ENCODE measurements at places on chromosomes 4 and X.
A peak's percentile ranks its signal among the peaks of the same experiment; 100 is the strongest.

- DNase-seq: no peak
Measured at GRCh38 chrX:109920325-109920724, 82.6 kb upstream of the TMEM164 start.

DNA sequence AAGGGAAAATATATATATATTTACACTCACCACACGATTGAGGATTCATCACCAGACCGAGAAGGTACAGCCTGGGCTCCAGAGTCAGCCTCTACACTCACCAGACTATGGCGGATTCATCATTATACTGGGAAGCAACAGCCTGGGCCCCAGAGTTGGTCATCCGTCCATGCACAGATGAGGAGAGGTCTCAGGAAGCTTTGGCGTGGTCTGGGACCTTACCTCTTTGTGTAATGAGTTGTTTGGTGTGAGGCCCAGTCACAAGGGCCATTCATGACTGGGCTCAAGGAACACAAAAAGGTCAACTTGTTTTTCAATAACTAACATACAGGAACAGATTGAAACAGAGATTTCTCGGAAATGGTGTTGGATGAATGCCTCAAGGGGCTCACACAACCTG is 926.1 kb downstream of the FAM133A start:
- DNase-seq: no peak

DNA sequence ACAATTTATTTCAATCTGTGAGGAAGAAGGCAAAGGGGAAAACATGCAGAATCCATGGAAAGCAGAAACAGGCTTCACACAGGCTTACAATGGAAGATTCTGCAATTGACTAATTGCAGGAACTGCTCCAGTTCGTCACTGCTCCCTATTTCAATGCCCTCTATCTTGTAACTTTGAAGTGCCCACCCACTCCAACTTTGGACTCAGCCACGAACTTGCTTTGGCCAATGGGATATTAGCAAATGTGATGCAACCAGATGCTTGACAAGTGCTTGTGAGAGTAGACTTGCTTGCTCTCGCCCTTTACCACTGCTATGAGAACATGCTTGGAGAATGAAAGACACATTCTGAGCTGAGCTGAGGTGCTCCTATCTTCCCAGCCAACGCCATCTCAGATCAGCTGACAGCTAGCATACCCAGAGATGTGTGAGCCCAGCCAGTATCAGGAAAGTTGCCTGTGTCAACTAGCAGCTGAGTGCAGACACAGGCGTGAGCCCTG is 105.7 kb upstream of the PTCHD1 start:
- DNase-seq: no peak

GRCh38 chrX:40975951-40976350 is 109.3 kb upstream of the USP9X start:
- DNase-seq: no peak

- DNase-seq: no peak
Measured at GRCh38 chrX:107298276-107298675, 91.9 kb downstream of the DNAAF6 start.

DNA sequence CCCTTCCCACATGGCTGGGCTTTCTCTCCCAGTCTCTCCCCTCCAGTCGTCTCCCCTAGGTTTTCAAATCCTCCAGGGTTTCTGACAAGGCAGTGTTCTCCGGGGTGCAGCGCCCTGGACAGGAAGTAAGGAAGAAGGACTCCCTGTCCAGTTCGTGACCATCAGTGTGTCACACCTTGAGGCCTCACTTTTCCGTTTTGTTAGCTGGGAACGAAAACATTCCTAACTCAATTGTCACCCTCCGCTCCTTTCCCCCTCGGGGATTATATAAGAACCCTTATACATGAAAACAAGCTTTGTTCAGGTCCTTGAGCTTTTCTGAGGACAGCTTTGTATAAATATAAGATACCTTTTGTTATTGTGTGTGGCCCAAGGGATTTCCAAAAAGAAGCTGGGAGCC is 92.1 kb downstream of the KDR start:
- DNase-seq: no peak

- peak; percentile 17 for DNase-seq
Measured at GRCh38 chr4:83074086-83074704, 39.2 kb downstream of the COPS4 start.

DNA sequence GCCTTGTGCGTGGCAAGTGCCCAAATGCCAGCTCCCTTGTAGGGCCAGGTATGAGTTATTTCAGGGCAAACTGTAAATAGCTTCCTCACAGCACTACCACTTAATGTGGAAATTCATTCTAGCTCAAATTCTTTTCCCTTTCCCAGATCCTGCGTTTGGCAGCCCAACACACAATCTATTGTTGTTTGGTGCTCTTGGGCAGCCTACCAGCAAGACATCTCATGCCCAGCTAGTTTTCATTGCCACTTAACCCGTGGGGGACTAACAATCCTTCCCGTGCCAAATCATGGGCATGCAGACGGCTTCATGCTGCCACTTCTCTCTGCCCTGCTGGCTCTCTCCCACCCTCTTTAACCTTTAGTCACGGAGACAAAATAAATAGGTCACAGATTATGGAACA is 454.2 kb downstream of the GRIA2 start:
- DNase-seq: no peak

DNA sequence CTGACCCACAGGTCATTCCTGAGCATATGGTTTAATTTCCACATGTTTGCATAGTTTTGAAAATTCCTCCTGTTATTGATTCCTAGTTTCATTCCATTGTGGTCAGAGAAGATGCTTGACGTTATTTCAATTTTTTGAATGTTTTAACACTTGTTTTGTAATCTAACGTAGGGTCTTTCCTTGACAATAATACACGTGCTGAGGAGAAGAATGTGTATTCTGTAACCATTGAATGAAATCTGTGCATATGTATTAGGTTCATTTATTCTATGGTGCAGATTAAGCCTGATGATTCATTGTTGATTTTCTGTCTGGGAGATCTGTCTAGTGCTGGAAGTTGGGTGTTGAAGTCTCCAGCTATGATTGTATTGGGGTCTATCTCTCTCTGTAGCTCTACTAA is 486.4 kb upstream of the RPS6KA3 start:
- no peak for DNase-seq

GRCh38 chrX:40148385-40149285 is 50.9 kb upstream of the BCOR start:
- DNase-seq: no peak

GRCh38 chrX:150854856-150855255 is 43.6 kb downstream of the CD99L2 start:
- DNase-seq: no peak

DNA sequence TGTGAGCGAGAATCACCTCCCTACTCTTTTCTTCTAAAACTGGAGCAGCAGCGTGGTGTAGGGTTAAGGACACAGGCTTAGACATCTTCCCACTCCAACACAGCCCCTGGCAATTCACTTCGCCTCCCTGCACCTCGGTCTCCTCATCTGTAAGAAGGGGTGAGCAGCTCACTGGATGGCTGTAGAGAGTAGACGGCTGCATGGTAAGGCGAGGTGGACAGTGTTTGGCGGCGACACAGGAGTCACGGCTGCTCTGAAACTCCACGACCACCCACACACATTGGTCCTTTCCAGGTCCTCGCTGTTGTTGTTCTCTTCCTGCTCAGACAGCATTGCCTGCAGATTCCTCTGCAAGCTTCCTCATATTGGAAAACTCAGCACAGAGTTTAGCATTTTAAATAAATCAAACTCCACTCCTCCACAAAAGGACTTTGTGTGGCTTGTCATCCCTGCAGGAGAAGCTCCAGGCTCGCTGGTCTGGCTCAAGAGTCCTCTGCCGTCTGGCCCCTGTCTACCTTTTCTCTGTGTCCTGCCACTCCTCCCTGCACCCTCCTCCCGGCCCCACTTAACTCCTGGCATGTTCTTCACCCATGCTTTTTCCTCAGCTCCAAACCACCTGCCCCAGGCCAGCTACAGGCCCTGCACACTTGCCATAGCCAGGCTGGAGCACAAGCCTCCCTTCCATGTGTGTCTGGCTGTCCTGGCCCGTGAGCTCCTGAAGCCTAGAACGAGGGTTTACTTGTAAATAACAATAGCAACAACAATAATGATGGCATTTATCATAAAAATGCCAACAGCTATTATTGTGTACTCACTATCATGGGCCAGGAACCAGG is 41.3 kb upstream of the CRMP1 start:
- DNase-seq: no peak

GRCh38 chr4:138666366-138666765 is 349.2 kb upstream of the NOCT start:
- DNase-seq: no peak

DNA sequence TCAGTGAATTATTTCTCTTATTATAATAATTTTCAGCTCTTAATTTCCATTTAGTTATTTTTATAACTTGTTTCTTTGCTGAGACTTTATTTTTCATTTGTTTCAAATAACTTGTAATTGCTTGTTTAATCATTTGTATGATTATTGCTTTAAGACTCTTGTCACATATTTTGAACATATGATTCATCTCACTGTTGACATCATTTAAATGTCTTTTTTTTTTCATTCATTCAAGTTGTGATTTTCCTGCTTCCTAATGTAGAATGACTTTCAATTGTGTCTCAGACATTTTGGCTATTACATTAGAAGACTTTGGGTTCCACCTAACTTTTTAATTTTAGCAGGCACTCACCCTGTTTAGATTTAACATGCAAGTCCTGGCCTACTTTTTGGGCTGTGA is 234.8 kb upstream of the DIPK2B start:
- no peak for DNase-seq

- no peak for DNase-seq
Measured at GRCh38 chrX:68989456-68989855, 160.6 kb downstream of the EFNB1 start.

- no peak for DNase-seq
Measured at GRCh38 chrX:42530027-42530426, 247.9 kb downstream of the PPP1R2C start.

- DNase-seq: no peak
Measured at GRCh38 chr4:113825272-113825671, 63.7 kb upstream of the CAMK2D start.

DNA sequence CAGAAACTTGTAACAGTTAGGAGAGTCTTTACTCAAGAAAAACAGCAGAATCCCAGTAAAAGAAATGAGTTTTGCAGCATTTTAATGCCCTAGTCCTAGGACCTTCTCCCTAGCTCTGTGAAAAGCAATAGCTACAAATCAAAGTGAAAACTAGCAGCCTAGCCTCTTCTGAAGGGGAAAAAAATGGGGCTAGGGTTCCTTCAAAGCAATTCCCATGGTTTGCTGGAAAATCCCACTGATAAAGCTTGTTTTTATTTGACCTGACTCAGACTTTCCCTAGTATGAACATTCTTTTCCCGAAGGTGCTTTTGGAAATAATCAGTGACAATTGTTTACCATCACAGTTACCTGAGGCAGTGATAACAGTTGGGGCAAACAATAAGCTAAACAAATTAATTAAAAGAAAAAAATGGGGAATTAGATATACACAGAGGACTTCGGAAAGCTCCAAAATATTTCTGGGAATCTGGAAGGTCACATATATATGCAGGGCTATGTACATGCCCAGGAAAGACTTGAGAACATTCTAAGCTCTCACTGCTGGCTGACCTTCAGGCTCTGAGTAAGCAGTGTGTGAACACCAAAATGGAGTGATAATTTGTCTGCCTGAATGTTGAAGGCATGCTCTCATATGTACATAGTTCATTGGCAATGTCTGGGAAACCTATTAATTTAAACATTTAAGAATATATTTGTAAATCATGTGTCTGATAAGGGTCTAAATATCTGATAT is 285.9 kb downstream of the KCTD8 start:
- DNase-seq: no peak
